T-helper 17 cell (primary cell): ENCODE measurements at places on chromosomes 5 and 9. TPM values are rescaled to one million over a fixed set of nuclear protein-coding genes. Genes with fewer than 3 reads are reported as not detected.

PPP3R2 gene
- total RNA-seq: not detected

CCDC152 gene
- total RNA-seq: 2.2 TPM

- no peak for DNase-seq
Measured at GRCh38 chr9:1101846-1102641, 51.9 kb downstream of the DMRT2 start.

- DNase-seq: no peak
Measured at GRCh38 chr5:34450338-34450737, 205.8 kb upstream of the RAI14 start.

- no peak for DNase-seq
Measured at GRCh38 chr9:76873056-76873792, 32.7 kb downstream of the PRUNE2 start.

ECM2 gene
- not detected for total RNA-seq

DNA sequence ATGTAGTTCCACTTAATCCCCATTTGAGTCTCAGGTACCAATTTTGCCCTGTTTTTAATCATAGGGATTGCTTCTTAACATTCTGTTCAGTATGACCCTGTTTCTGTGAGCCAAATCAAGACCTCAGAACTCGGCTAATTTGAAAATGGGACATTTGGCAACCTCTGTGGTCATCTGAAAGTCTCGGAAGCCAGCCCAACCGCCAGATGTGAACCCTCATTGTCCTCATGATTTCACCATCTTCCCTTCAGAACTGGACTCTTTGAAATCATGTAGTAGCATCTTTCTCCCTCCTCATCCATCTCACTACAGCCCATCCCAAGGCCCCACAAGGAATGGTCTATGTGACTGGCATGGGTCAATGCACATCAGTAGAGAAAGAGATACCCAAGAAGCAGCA lies 88.9 kb downstream of the S1PR3 start:
- DNase-seq: no peak

GRCh38 chr9:35616681-35617459 lies 1.3 kb downstream of the CD72 start:
- peak; percentile 52 for DNase-seq

DNA sequence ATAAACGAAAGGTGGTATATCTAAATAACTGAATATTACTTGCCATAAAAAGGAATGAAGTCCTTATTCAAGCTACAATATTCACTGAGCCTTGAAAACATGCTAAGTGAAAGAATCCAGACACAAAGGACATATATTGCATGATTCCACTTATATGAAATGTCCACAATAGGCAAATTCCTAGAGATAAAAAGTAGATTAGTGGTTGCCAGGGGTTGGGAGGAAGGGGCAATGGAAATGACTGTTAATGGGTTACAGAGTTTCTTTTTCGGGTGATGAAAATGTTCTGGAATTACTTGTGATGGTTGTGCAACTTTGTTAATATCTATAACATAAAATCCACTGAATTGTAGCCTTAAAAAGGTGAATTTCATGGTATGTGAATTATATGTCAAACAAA lies 227.1 kb upstream of the TRIM32 start:
- DNase-seq: no peak

MFAP3 gene
- total RNA-seq: 18.0 TPM

- no peak for DNase-seq
Measured at GRCh38 chr9:136995362-136995761, 1.0 kb downstream of the CLIC3 start.
